ENCODE measurements at places on chromosomes 2 and 18. TPM values are rescaled to one million over a fixed set of nuclear protein-coding genes. Genes with fewer than 3 reads are reported as not detected.

GALNT5 gene
- total RNA-seq, result 2.4 TPM

ERFE gene
- total RNA-seq, result 1.5 TPM

FLACC1 gene
- total RNA-seq, result 0.53 TPM

- DNase-seq, result no peak
Measured at GRCh38 chr2:68912732-68913131, 40.0 kb downstream of the GKN2 start.

DNA sequence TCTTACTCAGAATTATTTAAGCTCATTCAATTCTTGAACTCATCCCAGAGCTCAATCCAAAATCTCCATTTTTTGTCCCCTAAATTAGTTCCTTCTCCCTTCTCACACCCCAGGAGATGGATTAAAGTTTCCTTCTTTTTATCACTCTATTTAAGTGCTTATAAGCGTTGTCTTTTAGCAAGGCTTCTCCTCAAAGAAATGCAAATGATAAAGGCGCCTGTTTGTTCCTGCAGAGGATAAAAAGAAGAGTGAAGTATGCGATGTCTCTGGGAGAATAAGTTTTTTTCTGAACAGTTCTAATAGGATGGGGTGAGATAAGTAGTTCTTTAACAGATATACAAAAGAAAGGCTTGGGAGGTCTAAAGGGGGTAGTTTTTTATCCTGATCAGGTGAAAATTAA, 303.3 kb downstream of the CNTNAP5 start:
- DNase-seq, result no peak

DNA sequence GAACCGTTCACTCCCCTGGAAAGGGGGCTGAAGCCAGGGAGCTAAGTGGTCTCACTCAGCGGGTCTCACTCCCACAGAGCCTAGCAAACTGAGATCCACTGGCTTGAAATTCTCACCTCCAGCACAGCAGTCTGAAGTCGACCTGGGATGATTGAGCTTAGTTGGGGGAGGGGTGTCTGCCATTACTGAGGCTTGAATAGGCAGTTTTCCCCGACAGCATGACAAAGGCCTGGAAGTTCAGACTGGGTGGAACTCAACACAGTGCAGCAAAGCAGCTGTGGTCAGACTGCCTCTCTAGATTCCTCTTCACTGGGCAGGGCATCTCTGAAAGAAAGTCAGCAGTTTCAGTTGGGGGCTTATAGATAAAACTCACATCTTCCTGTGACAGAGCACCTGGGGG, 292.5 kb downstream of the NUP35 start:
- DNase-seq, result no peak

Data from cardiac muscle cell (in vitro differentiated cells and primary cell).